ENCODE measurements at places on chromosomes 7 and 10.

- no peak for DNase-seq
Observed at GRCh38 chr10:8278099-8278498, 223.6 kb downstream of the GATA3 start.

DNA sequence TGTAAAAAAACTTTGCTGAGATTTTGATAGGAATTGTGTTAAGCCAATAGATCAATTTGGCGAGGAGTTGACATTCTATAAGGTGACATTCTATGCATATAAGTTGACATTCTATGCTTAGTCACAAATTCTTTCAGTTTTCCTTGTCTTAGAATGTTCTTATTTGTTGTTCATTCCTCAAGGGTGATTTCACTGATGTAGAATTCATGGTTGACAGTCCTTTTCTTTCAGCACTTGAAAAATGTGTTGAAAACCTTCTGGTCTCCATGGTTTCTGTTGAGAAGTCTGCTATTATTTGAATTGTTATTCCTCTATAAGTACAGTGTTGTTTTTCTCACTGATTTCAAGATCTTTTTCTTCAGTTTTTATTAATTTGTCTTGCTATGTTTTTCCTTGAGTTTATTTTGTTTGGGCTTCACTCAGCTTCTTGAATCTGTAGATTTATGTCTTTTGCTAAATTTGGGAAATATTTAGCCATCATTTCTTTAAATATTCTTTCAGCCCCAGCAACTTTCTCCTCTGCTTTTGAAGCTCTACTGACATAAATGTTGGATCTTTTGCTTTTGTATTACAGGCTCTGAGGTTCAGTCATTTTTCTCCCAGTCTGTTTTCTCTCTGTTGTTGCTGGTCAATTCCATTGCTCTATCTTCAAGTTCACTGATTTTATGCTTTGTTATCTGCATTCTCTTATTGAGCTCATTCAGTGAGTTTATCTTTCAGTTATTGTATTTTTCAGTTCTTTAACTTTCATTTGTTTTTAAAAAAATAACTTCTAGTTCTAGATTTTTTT, 154.9 kb downstream of the SDK1 start:
- peak; percentile 51 for DNase-seq

- DNase-seq, result no peak
Observed at GRCh38 chr7:150942001-150942590, 36.0 kb downstream of the KCNH2 start.

- no peak for DNase-seq
Observed at GRCh38 chr10:47359101-47359500, 10.9 kb downstream of the RBP3 start.

GRCh38 chr7:2558629-2559282, at the start of gene IQCE:
IQCE (plus strand) TSS chr7:2558979; CDS start chr7:2559182, 203 bp downstream.
- DNase-seq, result peak; percentile 87

DNA sequence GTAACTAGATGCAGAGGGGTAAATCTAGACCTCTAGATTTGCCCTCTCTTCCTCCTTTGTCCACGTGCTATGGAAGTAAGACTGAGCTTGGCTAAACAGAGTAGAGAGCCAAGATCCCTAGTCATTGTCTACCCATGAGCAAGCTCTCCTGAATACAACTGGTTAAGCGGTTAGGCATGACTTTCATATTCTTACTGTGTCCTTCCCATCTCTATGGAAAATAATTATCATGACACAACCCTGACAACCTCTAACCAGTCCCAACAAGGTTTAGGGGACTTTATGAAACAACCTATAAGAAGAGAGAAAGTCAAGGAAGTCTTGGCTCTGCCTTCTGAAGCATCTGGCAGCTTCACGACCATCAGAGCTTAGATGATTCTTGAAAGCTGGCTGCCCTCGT, 7.8 kb upstream of the LAMB4 start:
- no peak for DNase-seq

DNA sequence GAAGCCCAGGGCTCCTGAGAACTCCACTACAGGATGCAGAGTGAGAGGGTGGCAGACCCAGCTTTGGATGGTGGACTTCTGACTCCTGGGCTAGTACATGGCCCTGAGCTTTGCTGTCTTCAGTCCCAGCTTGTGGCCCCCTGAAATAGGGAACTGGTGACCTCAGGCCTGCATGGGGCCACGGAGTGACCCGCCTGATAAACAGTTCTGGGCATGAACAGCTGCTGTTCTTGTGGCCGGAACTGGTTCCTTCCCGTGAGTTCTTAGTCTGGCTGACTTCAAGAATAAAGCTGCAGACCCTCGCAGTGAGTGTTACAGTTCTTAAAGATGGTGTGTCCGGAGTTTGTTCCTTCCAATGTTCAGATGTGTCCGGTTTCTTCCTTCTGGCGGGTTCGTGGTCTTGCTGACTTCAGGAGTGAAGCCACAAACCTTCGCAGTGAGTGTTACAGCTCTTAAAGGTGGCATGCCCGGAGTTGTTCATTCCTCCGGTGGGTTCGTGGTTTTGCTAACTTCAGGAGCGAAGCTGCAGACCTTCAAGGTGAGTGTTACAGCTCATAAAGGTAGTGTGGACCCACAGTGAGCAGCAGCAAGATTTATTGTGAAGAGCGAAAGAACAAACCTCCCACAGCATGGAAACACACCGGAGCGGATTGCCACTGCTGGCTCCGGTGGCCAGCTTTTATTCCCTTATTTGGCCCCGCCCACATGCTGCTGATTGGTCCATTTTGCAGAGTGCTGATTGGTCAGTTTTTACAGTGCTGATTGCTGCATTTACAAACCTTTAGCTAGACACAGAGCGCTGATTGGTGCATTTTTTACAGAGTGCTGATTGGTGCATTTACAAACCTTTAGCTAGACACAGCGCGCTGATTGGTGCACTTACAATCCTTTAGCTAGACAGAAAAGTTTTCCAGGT, 268.0 kb downstream of the ZEB1 start:
- no peak for DNase-seq

DNA sequence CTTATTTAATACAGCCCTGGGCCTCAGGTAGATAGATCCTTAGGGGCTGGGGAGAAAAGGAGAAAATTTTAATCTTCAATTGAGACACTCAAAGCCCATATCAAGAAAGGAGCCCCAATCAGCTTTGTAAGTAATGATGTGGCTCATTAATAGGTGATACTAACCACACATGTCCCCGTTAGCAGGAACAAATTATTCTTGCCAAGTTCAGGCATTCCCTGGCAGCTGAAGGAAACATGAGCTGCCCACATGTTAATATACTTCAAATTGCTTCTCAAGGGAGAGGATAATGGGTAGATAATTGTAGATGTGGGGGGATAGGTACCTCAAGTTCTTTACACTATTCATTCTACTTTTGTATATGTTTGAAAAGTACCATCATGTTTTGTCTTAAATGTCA, 14.5 kb downstream of the IFIT5 start:
- no peak for DNase-seq

- peak; percentile 33 for DNase-seq
Observed at GRCh38 chr7:30028749-30029635, 780 bp downstream of the PLEKHA8 start.

DNA sequence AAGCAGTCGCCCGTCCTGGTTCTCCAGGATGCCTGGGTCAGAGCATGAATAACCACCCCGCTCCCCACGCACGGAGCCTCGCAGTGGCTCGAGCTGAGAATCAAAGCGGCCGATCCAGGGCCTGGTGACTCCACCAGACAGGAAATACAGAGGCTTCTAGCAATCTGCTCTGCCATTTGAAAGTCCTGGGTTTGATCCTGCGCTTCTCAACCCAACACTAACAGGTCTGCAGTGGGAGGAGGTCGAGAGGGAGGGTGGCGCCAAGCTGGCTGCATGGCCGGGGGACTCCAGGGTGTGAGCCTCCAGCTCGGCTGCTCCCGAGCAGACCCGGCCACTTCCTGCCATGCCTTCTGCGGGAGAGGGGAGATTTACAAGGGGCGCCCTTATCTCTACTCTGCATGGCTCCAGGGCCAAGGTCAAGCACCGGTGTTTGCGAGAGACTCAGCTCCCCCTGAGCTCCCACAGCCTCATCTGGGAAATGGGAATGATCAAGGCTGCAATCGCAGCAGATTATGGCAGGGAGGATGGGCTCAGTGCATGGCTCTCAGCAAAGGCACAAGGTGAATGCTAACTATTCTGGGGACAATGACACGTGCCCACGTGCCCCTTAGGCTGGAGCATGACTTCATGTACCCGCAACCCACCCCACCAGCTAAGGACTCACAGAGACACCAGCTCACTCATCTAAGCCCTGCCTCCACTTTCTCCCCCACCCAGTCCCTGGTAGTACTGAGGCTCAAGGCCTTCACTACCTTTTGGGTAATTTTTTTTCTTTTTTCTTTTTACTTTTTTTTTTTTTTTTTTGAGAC, 73.9 kb upstream of the TNRC18 start:
- no peak for DNase-seq

GRCh38 chr7:159192725-159193453, 48.2 kb upstream of the VIPR2 start:
- no peak for DNase-seq

DNA sequence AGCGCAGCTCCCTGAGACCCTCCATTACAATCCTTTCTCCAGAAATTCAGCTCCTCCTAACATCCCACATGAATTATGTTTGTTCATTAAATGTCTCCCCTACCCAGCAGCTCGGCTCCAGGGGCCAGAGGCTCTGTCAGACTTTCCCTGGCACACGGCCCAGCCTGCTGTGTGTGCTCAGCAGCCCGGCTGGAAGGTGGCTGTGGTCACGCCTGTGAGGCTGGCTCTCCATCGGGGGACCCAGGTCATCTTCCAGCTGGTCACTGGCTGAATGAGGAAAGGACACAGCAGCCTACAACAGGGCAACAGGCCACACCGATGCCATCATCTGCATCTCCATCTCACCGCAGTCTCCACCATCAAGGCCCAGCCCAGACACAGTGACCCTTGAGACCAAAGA, 219.8 kb downstream of the MAD1L1 start:
- peak; percentile 65 for DNase-seq

- DNase-seq, result no peak
Observed at GRCh38 chr7:6234384-6234783, 38.0 kb downstream of the CYTH3 start.

- peak; percentile 75 for DNase-seq
Observed at GRCh38 chr10:6221971-6222751, 19.4 kb downstream of the PFKFB3 start.

DNA sequence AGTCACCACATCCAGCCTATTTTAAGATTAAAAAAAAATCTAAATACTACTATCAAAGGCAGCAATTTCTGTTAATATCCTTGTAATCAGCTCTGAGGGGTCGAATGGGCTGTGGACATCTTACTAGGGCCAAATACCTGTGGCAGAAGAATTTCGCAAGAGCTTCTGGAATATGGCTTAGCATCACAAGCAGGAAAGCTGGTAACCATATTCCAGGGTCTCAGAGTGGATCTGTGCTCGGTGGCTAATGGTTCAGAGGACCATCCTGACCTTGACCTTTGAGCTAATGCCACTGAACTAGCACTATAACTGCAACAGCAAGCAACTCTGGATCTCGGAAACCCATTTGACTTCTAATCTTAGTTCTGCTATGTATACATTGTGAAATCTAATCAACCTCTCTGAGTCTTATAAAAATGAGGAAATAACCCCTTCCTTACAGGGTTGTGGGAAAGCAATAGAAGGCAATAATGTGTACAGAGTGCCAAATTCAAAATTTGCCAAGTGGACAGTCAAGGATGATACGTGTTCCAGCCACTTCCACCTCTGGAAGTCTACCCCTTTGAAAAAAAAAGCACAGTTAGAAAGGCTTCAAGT, 65.5 kb downstream of the CYP26A1 start:
- DNase-seq, result no peak

DNA sequence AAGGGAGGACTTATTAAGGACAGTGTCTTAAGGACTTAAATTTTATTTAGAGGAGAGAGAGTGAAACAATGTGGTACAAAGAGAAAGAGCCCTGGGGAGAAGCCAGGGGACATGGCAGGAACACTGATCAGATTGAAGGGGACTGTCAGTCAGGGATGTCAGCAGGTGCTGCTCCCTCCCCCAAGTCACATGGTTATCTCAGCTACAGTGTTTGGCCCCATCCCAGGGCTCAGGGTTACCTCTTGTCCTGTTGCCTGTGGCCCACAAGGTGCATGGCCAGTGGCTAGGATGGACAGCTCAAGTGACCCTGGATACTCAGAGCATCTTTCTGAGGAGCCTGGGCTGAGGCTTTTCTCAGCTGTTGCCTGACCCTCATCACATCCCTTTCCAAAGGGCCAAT, 325.9 kb upstream of the PODXL start:
- DNase-seq, result no peak

DNA sequence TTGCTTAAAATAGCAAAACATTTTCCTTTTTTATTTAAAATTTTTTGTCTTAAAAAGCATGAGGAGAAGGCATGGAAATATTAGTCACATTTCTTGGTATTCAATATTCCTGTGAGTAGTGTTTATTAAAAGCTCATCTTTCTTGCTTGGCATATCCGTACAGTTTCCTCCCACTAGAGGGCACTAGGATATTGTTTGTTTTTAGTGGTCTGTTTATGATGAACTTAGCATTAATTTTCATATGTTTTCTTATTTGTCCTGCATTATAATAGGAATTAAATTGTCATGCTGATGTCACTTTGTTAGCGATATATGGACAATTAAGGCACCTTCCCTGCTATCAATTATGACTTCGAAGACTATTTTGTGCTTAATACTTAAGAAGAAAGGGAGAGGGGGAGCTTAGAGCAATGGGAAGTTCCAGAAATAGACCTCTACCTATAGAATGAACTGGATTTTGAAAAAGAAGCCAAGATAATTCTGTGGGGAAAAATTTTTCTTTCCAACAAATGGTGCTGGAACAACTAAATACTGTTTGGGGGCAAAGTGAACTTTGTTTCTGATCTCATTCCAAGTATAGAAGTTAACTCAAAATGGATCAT, 91.0 kb upstream of the STRIP2 start:
- DNase-seq, result peak; percentile 31

DNA sequence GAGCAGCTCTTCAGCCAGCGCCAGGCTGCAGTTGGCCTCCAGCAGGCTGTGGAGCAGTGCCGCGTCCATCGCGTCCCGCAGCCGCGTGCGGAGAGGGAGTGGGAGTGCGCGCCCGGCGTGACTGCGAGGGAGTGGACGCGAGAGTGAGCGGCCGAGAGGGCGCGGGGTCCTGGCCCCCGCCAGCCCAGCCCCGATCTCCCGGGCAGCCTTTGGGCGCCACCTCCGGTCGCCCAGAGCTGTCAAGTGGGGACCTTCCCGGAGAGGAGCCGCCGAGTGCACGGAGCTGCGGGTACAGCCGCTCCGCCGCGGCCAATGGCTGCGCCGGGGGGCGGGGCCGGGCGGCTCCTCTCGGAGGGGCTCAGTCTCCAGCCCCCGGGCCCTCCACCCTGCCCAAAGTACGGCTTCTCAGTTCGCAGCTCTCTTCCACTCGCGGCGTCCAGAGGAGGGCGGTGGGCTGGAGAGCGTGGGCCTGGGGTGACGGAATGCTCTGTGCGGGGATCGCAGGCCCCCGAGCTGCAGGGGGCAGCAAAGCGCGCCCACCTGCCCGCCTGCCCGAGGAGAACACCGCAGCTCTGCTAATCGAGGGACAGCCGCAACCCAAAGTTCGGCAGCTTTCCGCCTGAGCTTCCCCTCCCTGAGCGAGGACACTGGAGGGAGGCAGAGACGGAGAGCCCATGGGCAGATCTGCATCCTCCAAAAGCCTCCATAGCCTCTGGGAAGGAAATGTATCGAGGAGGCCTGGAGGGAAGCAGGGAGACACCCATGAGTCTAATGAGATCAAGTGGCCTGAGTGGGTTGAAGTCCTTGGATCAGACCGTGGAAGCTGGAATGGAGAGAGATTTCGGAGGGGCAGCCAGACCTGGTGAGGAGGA, at the start of gene CRHR2:
Gene CRHR2, minus strand, starts transcription at position 245 of the 872 bp plus-strand sequence. Its CDS starts 176 bp downstream, at position 69.
- DNase-seq, result no peak

Measured in fibroblast of skin of abdomen (primary cell).